ENCODE measurements at places on chromosomes 13 and 19.

- DNase-seq = no peak
Measured at GRCh38 chr13:92767468-92767867, 459.1 kb upstream of the GPC6 start.

- no peak for DNase-seq
Measured at GRCh38 chr13:51318015-51318414, 21.5 kb upstream of the SERPINE3 start.

DNA sequence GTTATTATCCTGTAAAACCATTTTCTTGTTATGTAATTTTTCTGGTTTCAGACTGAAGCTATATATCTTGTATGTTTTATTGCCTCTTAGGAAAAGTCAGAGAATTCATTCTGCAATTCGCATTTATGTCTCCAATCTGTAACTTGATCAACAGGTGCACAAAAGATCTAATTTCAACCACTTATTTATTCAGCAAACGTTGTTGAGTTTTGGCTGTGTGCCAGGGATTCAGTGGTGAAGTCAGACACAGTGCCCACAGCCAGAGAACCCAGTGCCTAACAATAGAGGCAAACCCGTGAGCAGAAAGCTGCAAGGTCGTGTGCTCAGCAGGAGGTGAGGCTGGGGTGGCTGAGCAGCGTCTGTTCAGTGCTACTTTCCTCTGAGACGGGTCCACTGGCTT is 119.5 kb upstream of the MCF2L start:
- no peak for DNase-seq

GRCh38 chr13:95192998-95193397 is 108.3 kb downstream of the ABCC4 start:
- DNase-seq = no peak

- no peak for DNase-seq
Measured at GRCh38 chr19:49766930-49767299, at the start of gene AP2A1. Gene AP2A1 (plus strand): TSS chr19:49767001. CDS start chr19:49767134, 133 bp downstream.

DNA sequence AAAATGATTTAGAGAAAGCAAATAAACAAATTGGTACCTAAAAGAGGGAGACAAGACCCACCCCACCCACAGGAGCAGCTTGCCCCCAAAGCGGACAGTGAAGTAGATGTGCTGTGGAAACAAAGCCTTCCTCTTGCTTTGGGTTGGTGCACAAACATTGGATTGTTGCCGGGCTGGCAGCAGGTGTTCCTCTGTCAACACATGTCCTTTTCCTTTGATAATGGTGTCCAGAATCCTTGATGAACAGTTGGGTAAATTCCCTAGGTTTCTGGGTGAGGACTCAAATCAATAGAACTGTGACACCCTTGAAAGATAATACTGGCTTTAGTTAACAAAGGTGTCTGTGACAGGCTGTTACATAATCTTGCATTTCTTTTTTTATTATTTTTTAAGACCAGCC is 311.8 kb downstream of the SPRY2 start:
- DNase-seq = no peak

- DNase-seq = no peak
Measured at GRCh38 chr13:46181840-46182490, at the start of gene LCP1. Gene LCP1 (minus strand): TSS chr13:46182177. CDS start chr13:46159662, 22,515 bp downstream.

DNA sequence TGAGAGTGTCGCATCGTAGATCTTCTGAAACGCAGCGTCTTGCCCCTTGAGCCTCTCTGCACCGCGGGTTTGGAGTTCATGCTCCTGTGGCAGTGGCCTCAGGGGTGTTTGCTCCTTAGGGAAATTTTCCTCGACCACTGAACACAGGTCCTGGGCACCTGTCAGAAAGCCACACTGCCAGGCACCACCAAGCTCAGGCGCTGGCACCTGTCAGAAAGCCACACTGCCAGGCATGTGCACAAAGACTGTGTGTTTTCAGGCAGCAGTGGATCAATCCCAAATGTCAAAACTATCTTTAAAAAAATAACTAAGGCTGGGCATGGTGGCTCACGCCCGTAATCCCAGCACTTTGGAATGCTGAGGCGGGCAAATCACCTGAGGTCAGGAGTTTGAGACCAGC is 87.1 kb downstream of the ATP11A start:
- DNase-seq = no peak

DNA sequence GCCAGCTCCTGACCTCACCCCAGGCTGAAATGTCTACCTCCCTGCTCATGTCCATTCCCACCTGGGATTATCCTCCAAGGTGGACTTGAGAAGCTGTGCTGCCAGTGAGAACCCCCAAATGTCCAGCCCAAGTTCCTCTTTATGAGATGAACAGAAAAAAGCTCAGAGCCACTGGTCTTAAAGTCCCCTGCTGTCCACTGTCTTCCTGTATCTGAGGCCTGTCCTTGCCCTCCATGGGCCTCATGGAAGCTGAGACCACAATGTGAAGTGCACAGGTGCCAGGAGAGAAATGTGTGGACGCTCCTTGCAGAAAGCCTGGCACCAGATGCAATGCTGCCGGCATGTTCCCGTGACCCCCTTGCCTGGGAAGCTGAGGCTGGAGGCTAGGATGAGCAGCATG is 3.3 kb upstream of the AMER2 start:
- DNase-seq = no peak

DNA sequence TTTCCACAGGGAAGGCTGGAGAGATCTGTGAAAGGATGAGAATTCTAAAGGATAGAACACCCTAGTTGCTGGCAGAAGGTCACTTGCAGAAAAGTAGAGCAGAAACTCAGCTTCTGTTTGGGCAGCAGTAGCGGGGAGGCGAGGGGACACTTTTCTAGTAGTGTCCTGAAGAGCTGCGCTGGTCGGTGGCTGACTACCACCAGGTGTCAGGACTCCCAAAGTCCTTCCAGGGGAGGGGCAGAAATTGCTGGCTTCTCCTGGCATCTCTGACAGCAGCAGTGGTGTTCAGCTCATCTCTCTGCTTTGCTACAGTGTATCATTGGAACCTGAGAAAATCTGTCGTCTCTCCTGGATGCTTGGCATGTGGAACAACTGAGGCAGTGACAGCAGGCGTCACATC is 120.9 kb downstream of the ZDHHC20 start:
- DNase-seq = no peak

- DNase-seq = peak; percentile 35
Measured at GRCh38 chr13:52159159-52159982, at the start of gene NEK3. Gene NEK3 (minus strand): TSS chr13:52159597. CDS start chr13:52156191, 3,406 bp downstream.

GRCh38 chr19:54481326-54481930 is 8.3 kb upstream of the CDC42EP5 start:
- DNase-seq = peak; percentile 61

DNA sequence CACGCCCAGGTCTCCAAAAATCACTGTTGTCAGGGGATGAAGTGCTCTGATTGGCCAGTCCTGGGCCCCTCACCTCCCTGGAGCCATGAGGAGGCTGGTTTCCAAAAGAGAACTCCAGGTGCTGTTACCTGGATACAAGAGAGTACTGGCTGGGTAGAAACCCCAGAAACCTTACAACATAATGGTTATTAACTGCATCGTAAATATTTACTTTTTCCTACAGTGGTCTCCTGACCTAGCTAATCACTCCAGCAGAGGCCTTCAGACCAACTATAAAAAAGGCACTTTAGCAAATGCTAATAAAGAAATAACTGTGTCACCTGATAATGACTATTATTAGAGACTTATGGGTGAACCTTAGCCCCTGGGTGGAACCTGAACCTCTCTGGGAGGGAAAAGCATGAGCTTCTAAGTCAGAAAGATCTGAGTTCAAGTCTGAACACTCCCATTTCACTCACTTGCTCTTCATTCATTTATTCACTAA is 1.5 kb upstream of the IGSF23 start:
- no peak for DNase-seq

DNA sequence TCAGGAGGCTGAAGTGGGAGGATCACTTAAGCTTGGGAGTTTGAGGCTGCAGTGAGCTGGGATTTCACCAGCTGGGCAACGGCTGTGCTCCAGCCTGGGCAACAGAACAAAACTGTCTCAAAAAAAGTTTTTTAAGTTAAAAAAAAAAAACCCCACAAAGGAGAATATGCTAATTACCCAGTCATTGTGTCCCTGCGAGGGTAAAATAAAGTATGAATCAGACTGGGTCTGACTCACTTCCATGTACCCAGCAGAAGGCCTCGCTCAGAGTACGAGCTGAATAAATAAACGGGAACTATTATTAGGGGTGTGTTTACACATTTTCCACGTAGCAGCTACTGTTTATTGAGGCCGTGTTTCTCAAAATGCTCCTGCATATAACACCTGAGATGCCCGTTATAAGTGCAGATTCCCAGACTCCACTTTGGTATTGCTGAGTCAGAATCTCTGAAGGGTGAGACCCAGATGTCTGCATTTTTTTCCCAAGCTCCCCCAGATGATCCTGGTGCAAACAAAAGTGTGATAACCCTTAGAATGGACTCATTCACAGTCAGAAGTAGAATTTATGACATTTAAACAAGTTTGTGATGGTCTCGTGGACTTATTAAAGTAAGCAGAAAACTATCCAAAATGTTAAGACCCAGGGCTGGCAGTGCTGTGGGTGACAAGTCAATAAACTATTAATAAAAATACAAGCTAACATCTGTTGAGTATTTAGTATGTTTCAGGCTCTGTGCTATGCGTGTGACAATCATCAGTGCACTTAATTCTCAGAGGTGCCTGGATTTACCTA is 28.2 kb downstream of the KCNC3 start:
- DNase-seq = no peak

DNA sequence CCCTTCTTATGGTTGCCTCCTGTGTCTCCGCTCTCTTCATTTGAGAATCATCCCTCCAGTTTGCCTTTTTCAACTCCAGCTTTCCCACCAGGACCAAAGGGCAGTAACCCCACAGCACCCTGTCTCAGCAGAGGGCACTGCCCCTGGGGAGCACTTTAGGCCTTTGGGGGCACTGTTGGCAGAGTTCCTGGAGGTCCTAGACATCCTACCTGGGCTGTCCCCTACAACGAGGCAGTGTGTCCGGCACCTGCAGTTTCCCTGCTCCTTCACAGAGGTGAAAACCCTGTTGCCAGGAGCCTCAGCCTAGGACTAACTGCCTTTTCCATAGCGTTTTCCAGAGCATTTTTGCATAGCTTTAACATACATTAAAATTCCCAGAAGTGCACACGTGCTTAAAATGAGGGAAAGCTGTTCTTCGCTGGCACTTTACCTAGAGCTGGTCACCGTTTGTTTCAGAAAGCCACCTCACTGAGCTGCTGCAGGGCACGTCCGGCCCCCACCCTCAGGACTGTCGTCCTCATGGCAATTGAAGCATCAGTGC is 234.9 kb downstream of the TEX29 start:
- no peak for DNase-seq

DNA sequence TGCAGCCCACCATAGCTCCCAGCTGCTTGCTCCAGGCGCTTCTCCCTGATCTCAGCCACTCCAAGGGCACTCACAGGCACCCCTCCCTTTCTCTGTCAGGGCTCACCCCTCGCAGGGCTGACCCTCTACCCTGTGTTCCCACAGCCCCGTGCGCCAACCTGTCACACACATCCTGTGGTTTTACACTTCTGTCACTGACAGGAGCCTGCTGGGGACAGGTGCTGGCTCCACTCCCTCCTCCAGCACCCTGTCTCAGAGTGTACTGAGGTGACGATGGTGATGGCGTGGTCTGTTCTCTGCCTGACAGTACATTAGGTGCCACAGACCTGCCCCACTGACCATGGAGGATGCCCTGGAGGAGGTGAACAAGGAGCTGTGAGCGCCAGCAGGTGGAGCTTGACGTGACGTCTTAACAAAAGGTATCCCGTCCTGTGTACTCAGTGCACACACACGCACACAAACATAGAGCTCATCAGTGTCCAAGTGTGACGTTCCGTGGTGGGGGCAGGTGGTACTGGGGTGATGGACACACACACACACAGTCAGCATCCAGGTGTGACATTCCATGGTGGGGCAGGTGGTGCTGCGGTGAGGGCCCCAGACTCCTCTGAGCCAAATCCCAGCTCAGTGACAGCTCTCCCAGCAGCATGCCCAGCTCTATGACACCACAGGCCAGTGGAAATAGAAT is 20.9 kb downstream of the C19orf44 start:
- DNase-seq = no peak

DNA sequence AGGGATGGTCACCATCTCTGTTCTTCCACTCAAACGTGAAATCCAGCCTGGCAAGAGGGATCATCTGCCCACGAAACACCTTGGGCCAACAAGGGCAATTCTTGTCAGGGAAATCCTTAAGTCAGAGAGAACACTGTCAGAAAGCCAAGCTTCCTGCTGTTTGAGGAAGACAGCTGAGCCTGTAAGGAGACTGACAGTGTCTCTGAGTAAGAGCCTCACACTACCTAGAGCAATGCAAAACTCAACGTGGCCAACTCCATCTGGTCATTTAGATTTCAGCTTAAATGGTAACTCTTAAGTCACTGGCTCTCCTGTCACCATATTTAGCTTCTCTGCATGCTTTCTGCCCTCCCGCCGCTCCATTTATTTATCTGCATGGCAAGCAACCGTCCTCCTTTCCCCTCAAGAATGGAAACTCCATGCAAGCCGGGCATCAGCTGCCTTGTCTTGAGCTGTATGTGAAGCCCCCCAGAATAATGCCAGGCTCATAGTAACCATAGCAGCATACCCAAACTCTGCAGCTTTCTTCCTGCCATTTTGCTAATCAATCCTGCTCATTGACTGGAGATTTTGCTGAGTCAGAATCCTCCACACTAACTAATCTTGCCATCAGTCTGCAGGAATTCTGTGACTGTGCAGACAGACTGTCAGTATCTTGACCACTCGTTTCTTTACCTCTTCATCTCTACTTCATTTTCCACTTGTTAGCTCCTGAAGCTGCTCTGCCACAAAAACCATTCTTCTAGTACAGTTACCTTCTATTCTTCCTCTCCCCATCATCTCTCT is 159.8 kb downstream of the IRS2 start:
- DNase-seq = no peak

GRCh38 chr13:75129331-75129730 is 352.6 kb downstream of the TBC1D4 start:
- no peak for DNase-seq

DNA sequence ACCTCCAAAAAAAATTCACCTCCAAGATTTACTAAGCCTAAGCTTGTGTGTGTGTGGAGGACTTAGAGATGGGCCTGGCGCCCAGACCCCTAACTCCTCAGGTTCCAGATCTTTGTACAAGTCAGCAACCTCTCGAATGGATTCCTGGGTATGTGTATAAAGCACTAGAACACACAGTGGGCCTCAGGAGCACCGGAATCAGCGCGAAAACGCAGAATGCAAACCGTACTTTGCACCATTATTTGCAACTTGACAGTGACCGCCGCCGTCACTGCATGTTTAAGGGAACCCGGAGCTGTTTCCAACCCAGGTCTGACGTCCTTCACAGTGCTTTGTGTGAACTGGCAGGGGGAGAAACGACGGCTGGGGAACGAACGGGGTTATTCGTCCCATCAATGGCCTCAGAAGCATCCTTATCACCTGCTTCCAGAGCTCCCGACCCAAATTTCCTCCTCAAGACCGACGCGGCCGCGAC is 688 bp downstream of the ZNF606 start:
- no peak for DNase-seq

GRCh38 chr19:48852292-48852691 is 16.0 kb upstream of the HSD17B14 start:
- DNase-seq = no peak
